A673 (cell line): ENCODE measurements at places on chromosomes 16 and 17. TPM values are rescaled to one million over a fixed set of nuclear protein-coding genes. Genes with fewer than 3 reads are reported as not detected.

GRCh38 chr16:73048292-73049080, 558 bp upstream of the ZFHX3 start:
- peak; percentile 31 for DNase-seq

Gene BAIAP2
- 51.6 and 54.9 TPM in 2 replicates for total RNA-seq

DNA sequence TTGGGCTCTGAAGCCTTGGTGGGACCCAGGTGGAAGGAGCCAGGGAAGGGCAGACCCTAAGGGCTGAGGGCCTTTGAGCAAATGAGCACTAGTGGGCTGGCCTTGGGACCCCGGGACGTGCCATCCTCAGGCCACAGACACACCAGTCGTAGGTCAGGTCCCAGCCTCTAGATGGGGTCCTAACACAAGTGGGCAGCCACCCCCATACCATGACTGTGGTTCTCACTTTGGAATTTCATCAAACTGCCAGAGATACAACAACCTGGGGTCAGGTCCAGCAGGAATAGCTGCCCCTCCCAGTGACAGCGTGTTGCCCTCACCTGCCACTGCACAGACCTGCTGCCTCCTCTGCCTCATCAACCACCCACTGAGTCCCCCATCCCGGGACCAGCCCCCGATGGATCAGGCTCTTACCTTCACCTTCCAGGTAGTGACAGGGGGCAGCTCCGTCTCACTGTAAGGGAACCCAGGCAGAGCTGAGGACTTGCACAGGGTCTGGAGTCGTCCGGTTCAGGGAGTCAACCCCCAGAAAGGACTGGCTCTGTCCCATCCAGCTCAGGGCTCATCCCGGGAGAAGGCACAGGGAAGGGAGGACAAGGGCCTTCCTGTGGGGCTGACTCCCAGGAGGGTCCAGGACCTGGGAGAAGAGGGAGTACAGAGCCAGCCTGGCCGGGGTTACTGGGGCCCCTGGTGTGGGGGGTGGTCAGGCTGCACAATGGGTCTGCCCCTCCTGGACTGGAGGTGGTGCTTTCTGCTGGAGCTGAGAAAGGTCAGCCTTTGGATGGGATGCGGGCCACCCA, 40.0 kb downstream of the LGALS9 start:
- DNase-seq: no peak

GRCh38 chr17:63740464-63741142, 996 bp downstream of the STRADA start:
- no peak for DNase-seq

GRCh38 chr17:63537991-63538692, 12.1 kb upstream of the DCAF7 start:
- no peak for DNase-seq

GRCh38 chr16:87431926-87432325, 39.8 kb downstream of the MAP1LC3B start:
- peak; percentile 21 for DNase-seq

- no peak for DNase-seq
Observed at GRCh38 chr17:8056232-8056975, 17.5 kb downstream of the ALOX15B start.

DNA sequence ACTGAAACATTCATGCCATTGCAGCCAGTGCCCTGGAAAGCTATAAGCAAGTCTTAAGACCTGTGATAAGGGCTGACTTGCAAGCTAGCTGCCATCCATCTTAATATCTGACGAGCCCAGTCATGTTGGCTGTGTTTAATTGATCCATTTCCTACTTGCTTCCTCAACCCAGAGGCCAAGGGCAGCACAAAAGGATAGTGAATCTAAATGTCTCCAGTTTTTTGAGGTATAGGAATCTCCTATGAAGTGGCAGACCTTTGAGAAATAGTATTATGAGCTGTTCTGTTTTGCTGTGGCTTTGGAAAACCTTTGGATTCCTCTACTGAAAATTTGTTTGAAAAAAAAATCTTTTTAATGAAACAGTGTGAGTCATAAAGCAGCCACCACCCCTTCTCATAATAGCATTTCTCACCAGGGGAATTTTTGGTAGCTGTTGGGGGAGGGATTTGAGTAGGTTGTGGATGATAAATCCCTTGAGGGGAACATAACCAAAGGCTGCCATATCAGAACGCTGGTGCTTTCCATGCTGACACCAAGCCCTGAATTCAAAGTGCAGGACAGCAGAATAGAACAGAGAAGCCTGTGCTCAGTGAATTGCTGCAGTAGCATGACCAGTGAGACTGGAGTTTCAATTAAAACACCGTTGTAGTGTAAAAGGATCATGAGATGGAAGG, 12.9 kb downstream of the ZNRF1 start:
- DNase-seq: peak; percentile 91
